Smooth muscle cell of bladder (primary cell): ENCODE measurements at places on chromosomes 16 and 17. TPM values are rescaled to one million over a fixed set of nuclear protein-coding genes. Genes with fewer than 3 reads are reported as not detected.

The TBC1D3H gene
- not detected in 2 replicates for total RNA-seq

The RHBDF1 gene
- total RNA-seq = 40.4 and 41.6 TPM in 2 replicates

The TMEM204 gene
- 13.0 and 14.1 TPM in 2 replicates for total RNA-seq

The GPR139 gene
- total RNA-seq = not detected in 2 replicates

The DOC2A gene
- total RNA-seq = 0.28 TPM in 1 of 2 replicates, not detected in the other

The CBX8 gene
- 3.4 and 6.7 TPM in 2 replicates for total RNA-seq

The CMTM4 gene
- total RNA-seq = 12.9 and 15.9 TPM in 2 replicates

The TRIM25 gene
- 23.2 and 23.8 TPM in 2 replicates for total RNA-seq

The HAPSTR1 gene
- 55.8 and 61.7 TPM in 2 replicates for total RNA-seq

The CNGB1 gene
- total RNA-seq = not detected in 2 replicates

The KDM6B gene
- total RNA-seq = 4.8 and 7.7 TPM in 2 replicates

The ADAD2 gene
- not detected in 2 replicates for total RNA-seq

The TAT gene
- not detected in 2 replicates for total RNA-seq

The ABCC12 gene
- total RNA-seq = not detected in 2 replicates

The IL21R gene
- total RNA-seq = 4.8 and 11.7 TPM in 2 replicates

The SPPL2C gene
- total RNA-seq = not detected in 2 replicates

The ITFG1 gene
- total RNA-seq = 86.8 and 92.1 TPM in 2 replicates

The ARHGAP23 gene
- total RNA-seq = 12.2 and 17.4 TPM in 2 replicates

The KRTAP9-2 gene
- total RNA-seq = not detected in 2 replicates

The CYB5D1 gene
- total RNA-seq = 6.0 and 8.2 TPM in 2 replicates

The NHLRC4 gene
- 1.3 and 1.4 TPM in 2 replicates for total RNA-seq

The TEX14 gene
- under 0.01 TPM in 1 of 2 replicates, not detected in the other for total RNA-seq

The OMG gene
- 2.0 and 6.0 TPM in 2 replicates for total RNA-seq

The ST6GALNAC2 gene
- total RNA-seq = 1.0 and 4.1 TPM in 2 replicates

The TBC1D3E gene
- total RNA-seq = not detected in 2 replicates

The GSDMA gene
- total RNA-seq = not detected in 2 replicates
